ENCODE measurements at places on chromosomes 2 and 18.

GRCh38 chr2:163264341-163264740 is 425.8 kb upstream of the KCNH7 start:
- DNase-seq: no peak

- no peak for DNase-seq
These were observed 139.8 kb downstream of the MAP4K4 start for GRCh38 chr2:101837354-101837753.

DNA sequence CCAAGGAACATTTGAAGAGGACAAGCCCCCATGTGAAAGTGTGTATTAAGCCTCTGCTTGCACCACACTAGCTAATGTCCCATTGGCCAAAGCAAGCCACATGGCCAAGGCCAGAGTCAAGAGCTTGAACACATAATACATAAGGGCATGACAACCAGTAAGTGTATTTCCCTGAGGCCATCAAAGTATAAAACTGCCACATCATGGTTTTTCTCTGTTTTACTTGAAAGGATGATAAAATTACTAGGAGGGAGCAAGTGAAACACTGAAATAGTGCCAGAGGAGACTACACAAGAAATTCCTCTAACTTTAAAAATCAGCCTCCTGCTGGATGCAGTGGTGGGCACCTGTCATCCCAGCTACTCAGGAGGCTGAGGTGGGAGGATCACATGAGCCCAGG is 30.9 kb upstream of the EML6 start:
- DNase-seq: no peak

DNA sequence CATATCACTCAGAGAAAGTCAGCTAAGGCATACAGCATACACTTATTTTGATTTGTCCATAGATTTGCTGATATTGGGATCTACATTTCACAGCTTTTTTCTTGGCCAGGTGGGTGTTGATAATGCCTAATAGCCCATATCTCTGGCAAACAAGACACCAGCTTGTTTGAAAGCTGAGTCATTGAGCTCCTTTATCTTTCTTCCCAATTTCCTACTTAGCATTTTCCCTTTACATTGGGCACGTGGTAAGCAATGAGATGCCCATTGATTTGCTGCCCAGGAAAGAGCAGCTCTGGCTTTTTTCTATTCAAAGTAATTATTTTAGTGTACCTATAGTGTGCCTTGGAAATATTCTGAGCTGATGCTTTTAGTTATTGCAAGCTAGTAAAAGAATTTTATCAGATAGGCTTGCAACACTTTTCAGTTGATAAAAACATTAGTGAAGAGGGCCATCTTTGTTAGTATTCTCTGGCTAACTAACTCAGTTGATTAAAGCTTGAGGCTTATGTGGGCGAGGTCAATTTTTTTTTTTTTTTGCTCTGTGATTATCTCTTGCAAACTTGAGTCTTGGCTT is 79.6 kb downstream of the OSBPL6 start:
- no peak for DNase-seq

- DNase-seq: no peak
These were observed 487.8 kb downstream of the GALR1 start for GRCh38 chr18:77737405-77737804.

GRCh38 chr2:144668493-144669110 is 148.7 kb upstream of the ZEB2 start:
- no peak for DNase-seq

DNA sequence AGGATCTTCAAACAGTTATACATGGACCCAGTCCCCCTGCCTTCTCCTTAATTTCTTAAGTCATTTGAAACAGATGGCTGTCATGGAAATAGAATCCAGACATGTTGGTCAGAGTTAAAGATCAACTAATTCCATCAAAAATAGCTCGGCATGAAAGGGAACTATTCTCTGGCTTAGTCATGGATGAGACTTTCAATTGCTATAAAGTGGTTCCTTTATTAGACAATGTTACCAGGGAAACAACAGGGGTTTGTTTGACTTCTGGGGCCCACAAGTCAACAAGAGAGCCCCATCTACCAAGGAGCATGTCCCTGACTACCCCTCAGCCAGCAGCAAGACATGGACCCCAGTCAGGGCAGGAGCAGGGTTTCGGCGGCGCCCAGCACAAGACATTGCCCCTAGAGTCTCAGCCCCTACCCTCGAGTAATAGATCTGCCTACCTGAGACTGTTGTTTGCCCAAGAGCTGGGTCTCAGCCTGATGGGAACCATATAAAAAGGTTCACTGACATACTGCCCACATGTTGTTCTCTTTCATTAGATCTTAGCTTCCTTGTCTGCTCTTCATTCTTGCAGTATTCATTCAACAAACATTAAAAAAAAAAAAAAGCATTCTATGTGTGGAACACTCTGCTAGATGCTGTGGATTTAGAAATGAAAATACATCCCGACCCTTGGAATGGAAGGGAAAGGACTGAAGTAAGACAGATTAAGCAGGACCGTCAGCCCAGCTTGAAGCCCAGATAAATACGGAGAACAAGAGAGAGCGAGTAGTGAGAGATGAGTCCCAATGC is 4.6 kb downstream of the TTR start:
- DNase-seq: no peak

DNA sequence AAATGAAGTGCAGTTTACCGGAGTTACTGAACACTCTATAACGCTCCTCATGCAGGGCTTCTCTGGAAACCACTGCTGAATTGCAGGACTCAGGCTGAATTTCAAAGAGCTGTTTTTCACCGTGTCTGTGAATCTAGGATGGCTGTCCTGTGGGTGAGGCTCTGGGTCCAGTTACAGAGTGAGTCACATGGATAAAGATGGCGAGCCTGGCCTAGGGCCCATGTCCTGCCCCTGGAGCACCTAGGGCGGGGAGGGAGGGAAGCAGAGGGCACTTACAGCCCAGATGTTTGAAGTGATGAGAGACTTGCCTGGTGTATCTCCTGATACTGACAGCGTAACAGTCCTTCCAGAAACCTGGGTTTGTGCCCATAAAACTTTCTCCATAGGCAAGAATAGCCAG is 583.0 kb downstream of the IRS1 start:
- no peak for DNase-seq

- DNase-seq: no peak
These were observed 96.8 kb downstream of the BOD1L2 start for GRCh38 chr18:57243624-57244179.

Measured in stimulated activated CD8-positive, alpha-beta memory T cell treated with anti-CD3 and anti-CD28 coated beads, Interleukin-7, amount 100 ng/mL, for 1 hour (primary cell).